ENCODE measurements at places on chromosomes 3 and 15.

DNA sequence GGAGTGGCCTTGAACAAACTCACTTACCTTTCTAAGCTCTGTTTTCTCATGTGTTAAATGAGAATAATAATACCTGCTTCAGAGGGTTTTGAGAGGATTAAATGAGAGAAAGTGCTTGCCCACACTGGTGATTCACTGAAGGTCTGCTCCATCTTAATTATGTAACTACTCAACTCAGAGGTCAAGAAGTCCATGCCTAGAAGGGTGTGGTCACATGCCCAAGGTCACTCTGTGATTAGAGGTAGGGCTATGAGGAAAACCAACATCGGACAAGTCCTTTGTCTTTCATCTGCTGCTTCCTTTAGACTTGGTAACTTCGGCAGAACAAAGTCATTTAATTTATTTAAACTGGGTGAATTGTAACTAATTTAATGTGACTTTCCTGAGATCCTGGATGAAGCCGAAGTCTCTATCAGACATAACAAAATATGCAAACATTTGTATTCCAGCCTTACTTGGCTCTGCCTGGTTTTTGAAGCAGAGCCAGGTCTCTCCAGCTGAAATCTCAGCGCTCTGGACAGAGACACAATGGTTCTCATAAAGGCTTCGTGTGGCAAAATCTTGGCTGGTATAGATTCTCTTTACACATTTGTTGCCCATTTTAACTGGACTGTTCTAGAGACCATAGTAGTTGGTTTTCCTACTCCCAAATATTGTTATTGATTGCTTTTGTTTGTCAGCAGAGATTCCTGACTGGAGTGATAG, 3.0 kb downstream of the CHRNA7 start:
- no peaks in the 10 kb centered on the region for H3K27me3 ChIP-seq
- H3K27ac ChIP-seq, result no peak overlapping the region
- no peaks in the 10 kb centered on the region for H3K4me1 ChIP-seq
- H3K36me3 ChIP-seq, result no peaks in the 10 kb centered on the region

GRCh38 chr3:14143271-14144225, 18.7 kb downstream of the TMEM43 start:
- H3K4me3 ChIP-seq, result no peak overlapping the region
- H3K27me3 ChIP-seq, result no peaks in the 10 kb centered on the region
- H3K4me1 ChIP-seq, result peaks cover 4% of the 10 kb centered on the region

DNA sequence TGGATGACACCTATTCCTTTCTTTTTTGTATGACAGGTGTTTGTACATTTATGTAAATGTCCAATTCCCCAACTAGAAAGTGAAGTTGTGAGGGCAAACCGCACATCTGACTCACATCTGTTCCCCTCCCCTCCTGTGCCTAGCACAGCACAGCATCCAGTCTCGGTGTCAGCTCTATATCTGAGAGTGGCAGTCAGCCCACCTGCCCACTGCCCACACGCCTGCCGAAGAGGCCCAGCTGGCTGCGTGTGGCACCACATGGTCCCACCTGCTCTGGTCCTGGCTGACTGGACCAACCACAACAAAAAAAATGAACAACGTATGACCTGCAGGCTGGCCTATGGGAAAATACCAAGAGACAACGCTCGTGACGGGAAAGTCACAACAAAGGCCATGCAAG, 62.8 kb downstream of the XXYLT1 start:
- no peaks in the 10 kb centered on the region for H3K27me3 ChIP-seq
- H3K4me1 ChIP-seq, result peaks cover 12% of the 10 kb centered on the region
- H3K36me3 ChIP-seq, result no peaks in the 10 kb centered on the region
- DNase-seq, result no peak
- H3K4me3 ChIP-seq, result no peak overlapping the region
- no peak overlapping the region for H3K27ac ChIP-seq

DNA sequence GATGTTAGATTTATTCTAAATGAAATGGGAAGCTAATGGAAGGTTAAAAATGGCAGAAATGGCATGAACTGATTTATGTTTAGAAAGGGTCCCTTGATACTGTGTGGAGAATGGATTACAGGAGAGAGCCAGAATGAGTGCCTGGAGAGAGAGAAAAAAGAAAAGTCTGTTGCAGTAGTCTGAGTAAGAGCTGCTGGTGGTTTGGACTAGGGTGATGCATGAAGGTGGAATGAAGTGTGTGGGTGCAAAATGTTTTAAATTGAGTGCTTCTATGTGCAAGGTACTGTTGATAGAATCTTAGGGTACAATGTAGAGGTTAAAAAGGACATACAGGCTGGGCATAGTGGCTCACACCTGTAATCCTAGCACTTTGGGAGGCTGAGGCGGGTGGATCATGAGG, 11.4 kb upstream of the MGA start:
- no peaks in the 10 kb centered on the region for H3K27me3 ChIP-seq
- no peaks in the 10 kb centered on the region for H3K4me1 ChIP-seq
- no peak overlapping the region for H3K27ac ChIP-seq
- no peak for DNase-seq
- H3K4me3 ChIP-seq, result no peak overlapping the region

GRCh38 chr3:168659015-168659414, 563.3 kb upstream of the GOLIM4 start:
- H3K4me3 ChIP-seq, result no peak overlapping the region
- DNase-seq, result no peak
- H3K4me1 ChIP-seq, result no peaks in the 10 kb centered on the region

GRCh38 chr3:12342151-12342550, 53.3 kb downstream of the PPARG start:
- H3K27ac ChIP-seq, result no peak overlapping the region
- no peaks in the 10 kb centered on the region for H3K27me3 ChIP-seq
- no peaks in the 10 kb centered on the region for H3K36me3 ChIP-seq
- no peaks in the 10 kb centered on the region for H3K4me1 ChIP-seq
- H3K4me3 ChIP-seq, result no peak overlapping the region
